Eye (tissue), 1 donor: ENCODE measurements at places on chromosomes 7 and 10.

DNA sequence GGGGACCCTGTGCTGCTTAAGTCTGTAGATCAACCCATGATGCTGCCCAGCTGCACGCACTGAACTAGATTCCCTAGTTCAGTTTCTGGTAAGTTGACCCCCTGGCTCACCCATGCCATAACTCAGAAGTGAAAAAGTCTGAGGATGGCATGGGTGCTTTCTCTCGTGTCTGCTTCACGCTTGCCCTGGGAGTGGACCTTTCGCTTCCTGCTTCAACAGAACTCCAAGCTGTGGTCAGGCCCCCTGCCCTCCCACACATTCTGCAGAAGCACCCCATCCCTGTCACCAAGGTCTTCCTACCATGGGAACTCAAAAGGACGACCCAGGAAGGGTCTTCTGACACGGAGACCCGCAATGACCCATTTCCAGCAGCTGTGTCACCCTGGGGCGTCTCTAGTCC is 39.9 kb downstream of the LRRC18 start:
- DNase-seq = no peak

- DNase-seq = no peak
Observed at GRCh38 chr7:45627691-45628456, 53.7 kb downstream of the ADCY1 start.

- no peak for DNase-seq
Observed at GRCh38 chr10:23343591-23344240, 881 bp downstream of the C10orf67 start.

DNA sequence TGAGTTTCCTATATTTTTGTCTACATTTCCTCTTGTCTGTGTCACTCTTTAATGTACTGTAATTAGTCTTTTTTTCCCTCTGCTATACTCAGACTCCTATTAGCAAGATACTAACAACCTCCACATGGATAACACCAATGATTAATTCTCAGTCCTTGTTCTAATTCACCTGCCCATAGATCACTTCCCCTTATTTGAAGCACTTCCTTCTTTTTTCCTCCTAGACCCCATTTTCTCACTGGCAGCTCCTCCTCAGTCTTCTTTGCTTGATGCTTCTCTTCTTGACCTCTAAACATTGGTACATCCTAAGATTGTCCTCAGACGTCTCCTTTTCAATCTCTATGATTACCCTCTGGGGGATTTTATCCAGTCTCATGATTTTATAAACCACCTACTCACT is 98.2 kb upstream of the IMMP2L start:
- no peak for DNase-seq

- DNase-seq = no peak
Observed at GRCh38 chr7:132154248-132154647, 422.0 kb downstream of the PLXNA4 start.

- DNase-seq = peak; percentile 23
Observed at GRCh38 chr7:127733986-127734385, 82.0 kb downstream of the SND1 start.

DNA sequence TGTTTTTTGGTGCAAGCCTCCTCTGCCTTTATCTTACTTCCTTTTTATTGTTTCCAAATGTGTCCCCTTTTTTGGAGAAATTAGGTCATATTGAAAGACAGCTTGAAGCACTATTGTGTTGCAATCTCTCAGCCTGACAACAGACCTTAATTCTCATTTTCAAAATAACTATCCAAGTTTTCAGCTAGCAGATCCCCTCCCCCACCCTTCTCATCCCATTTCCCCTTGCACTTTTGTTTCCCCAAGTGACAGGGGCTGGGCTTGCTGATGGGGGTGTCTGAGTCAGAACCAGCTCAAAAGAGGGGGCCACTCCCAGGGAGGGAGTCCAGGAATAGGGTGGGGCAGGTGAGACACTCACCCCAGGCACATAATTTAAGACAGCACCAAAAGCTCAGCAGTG is 75.3 kb downstream of the MKI67 start:
- DNase-seq = no peak

GRCh38 chr10:84224411-84225028 is 824 bp downstream of the LRIT2 start:
- DNase-seq = peak; percentile 74

DNA sequence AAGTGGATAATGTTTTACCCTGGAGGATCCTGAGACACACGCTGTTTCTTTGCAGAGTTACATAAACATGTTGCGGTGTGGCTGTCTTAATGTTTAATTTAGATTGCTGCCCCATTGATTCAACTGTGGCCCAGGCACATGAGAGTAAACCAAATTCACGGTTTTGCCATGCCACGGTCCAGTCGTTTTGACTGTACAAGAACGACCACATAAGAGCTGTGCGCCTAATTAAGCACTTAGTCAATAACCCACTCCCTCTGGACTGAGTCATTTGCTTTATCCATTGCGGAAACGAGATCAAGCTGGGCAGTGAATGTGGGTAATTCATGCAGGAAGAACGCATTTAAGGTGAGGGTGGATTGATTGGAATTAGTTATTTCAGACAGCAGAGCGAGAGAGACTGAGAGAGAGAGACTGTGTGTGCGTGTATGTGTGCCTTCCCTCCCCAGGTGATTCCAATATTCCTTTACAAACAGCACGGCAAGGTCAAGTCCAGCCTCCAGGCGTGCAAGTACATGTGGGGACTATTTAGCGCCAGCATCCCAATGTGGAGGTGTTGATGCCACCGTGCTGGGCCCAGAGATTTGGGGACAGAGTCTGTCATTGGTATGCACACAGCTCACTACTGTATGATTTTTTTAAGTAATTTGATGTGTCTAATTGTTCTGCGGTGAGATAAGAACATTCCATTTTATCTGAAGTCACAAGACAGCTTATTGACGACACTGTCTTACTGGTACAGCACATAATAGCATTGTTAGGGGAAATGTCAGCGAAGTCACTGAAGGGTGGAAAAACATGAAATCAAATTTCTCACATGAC is 8.4 kb upstream of the TEX36 start:
- DNase-seq = peak; percentile 52

DNA sequence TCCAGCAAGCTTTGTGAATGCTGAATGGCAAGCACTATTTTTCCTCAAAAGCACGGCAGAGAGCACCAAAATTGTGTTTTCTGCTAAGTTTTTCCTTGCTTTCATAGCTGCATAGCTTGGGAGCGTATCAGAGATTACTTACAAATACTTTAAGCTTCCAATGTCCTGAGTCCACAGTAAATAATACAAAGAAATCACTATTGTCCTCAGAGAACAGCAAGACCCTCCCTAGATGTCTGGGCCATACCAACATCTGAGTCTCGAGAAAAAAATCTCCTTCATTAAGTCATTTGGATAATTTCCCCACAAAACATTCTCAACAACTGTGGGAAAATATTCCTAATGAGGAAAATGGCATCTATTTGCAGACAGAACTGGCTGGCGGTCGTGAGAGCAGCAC is 41.7 kb downstream of the SGMS1 start:
- no peak for DNase-seq

DNA sequence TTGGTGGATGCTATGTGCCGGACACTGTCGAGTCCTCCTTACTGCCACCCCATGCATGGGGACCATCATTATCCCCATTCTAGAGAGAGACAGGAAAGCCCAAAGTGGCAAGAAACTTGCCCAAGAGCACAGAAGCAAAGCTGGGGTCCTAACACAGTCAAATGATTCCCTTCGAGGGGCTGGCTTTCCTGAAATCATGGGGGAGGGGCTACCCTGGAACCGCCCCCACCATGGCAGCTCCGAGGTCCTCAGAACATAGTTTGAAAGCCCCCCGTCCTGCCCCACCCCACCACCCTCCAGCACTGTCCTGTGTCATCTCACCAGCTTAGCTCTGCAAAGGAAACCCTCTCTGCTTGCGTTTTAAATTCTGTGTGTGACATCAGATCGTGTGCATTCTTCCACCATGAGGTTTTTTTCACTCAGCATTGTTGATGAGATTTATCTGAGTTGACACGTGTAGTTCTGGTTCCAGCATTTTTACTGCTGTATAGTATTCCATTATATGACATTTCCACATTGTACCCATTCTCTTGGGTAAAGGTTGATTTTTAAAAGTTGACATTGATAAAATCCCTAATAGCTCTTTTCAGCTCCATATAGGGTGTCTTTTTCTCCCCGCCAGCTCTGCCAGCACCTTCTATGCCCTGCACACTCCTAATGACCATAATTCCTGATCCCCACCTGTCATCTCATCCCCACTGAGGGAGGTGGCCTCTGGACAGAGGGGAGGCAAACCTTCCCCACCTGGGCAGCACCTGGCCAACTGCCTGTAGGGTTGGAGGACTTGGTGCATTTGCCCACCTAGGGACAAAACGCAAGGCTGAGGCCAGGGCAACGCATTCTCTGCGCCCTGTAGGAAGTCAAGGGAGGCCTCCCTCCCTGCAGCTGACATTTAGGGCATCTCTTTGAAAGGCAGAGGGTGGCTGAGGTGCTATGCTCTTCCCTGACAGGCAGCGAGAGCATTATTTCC is 100.2 kb upstream of the GPR26 start:
- DNase-seq = no peak

DNA sequence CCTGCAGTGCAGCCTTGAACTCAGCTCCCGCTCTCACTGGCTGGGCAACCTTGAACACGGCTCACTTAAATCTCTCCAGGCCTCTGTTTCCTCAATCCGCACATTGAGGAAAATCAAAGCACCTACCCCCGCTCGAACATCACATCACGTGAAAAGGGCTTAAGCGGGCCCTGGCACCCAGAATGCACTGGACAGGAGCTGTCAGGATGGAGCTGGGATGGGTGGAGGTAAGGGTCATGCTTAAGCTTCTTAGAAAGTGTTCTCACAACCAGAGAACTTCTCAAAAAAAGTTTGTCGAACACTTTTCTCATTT is 55.7 kb upstream of the MGMT start:
- no peak for DNase-seq

GRCh38 chr10:22599636-22600228 is 114.6 kb downstream of the PIP4K2A start:
- DNase-seq = no peak

- no peak for DNase-seq
Observed at GRCh38 chr10:92742331-92743228, 52.8 kb downstream of the HHEX start.

DNA sequence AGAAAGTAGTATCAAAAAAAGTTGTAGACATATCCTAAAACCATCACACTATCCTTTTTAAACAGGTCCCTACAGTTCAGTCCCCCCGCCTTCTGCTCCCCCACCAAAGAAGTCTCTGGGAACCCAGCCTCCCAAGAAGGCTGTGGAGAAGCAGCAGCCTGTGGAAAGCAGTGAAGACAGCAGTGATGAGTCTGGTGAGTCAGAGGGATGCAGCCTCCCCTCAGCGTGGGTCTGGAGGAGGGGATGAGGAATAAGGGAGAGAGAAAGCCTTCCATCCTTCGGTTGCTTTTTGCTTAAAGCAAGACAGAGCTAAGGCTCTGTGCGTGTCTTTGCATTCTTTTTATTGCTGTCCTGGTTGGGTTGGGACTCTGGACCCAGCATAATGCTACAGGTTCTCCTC is 7.6 kb downstream of the NOLC1 start:
- no peak for DNase-seq

DNA sequence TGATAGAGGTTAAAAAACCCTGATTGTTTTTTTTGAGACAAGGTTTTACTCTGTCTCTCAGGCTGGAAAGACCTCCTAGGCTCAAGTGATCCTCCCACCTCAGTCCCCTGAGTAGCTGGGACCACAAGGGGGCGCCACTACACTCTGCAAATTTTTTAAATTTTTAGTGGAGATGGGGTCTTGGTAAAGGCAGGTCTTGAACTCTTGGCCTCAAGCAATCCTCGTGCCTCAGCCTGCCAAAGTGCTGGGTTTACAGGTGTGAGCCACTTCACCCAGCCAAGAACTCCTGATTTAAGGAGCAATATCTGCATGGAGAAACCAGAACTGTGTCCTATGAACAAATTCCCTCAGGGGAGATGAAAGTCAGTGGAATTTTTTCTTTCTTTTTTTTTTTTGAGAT is 7.3 kb upstream of the KLHDC10 start:
- DNase-seq = peak; percentile 80

- DNase-seq = no peak
Observed at GRCh38 chr10:11993834-11994468, 48.7 kb downstream of the UPF2 start.

DNA sequence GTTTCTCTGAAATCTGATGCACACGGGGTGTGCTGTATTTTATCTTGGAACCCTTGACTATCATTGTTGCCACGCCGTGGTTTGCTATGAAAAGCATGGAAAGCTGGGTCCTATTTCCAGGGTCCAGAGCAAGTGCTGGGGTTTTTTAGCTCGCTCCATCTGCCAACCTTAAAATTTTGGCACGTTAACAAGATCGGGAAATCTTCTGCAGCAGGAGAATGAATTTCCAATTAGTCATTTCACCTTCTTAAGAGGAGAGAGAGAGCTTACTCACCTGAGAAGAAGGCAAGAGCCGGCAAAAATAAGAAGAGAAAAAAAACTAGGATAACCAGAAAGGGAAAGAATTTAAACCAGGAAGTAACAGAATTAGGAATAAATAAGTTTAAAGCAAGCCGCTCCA is 223.6 kb upstream of the CELF2 start:
- DNase-seq = no peak

DNA sequence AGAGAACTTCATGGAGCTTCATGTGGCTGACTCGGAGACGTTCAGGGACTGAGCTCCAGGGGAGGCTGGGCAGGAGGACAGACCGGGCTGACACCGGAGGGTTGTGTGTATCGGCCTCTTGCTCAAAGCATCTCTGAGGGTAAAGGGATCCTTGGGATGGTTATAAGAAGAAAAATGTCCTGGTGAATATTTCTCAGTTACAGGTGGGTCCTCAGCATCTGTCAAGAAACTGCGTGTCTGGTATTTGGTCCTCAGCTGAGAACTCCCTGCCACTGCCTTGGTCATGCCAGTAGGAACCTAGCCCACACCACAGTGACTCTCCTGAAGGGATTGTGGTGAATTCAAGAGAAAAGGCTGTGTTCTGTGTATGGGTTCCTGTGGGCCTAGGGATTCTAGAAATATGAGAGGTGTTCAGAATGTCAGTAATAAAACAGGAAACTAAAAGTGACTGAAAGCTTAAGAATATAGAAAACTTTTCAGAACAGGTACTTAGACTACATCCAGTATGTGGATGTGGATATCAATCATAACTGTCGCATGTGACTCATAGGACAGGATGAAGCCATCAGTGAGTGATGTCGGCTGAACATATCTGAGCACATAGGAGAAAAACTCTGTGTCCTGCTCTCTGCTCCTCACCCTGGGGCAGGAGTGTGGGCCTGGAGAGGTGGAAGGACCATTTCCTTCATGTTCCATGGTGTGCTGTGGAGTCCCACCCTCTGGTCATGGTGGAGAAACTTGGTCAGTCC is 28.4 kb downstream of the MBL2 start:
- DNase-seq = no peak
